Forelimb muscle (tissue), 1 donor: ENCODE measurements at places on chromosomes 3 and 15.

- no peak for DNase-seq
These were observed 66.1 kb downstream of the EPHA3 start for GRCh38 chr3:89173546-89173945.

GRCh38 chr3:129106320-129106719 is 15.3 kb downstream of the RAB43 start:
- DNase-seq, result no peak

GRCh38 chr3:157305392-157305791 is 131.3 kb upstream of the PTX3 start:
- no peak for DNase-seq

DNA sequence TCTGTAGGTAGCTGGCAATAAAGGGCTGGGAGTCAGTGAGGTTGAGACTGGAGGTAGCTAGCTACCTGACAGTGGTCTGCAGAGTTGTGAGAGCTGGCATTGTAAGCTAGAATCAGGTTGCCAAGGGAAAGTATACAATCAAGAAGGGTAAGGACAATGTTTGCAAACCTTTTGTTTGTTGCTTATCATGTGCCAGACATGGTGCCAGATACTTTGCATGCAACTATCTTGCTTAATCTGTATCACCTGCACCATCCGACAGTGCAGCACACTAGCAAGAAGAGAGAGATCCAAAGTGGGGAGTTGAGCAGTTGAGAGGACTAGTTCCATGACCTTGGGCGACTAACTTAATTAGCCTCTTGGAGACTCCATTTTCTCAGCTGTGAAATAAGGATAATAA is 236.4 kb downstream of the PDCD6IP start:
- DNase-seq, result no peak

DNA sequence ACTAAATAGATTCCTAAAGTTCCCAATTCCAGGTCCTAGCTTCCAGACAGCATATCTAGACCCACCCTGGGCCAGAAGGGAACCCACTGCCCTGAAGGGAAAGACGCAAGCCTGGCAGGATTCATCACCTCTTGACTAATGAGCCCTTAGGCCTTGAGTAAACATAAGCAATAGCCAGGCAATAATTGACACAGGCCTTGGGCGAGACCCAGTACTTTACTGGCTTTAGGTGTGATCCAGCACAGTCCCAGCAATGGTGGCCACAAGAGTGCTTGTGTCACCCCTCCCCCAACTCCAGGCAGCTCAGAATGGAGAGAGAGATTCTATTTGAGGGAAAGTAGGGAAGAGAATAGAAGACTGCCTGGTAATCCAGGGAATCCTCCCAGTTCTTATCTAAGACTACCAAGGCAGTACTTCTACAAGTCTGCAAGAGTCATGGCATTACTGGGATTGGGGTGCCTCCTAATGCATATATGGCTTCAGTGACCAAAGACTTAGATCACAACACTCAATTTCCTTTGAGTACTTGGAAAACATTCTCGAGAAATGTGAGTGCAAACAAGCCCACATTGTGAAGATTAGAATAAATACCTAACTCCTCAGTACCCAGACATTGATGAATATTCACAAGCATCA is 30.4 kb upstream of the WWTR1 start:
- DNase-seq, result no peak

GRCh38 chr15:41017066-41017735 is 63.9 kb downstream of the CHAC1 start:
- DNase-seq, result no peak

DNA sequence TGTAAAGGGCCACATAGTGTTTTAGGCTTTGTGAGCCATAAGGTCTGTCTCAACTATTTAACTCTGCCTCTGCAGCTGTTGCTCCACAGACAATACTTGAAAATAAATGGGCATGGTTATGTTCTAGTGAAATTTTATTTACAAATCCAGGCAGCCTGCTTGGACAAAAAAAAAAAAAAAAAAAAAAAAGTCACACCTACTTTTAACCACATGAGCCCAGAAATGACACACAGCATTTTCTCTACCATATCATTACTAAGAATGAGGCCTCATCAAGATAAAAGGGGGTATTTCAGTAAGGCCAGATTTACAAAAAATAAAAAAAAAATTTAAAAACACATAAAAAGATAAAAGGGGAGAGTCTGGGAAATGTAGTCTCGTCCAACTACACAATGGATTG is 1.7 kb upstream of the NGLY1 start:
- DNase-seq, result no peak

GRCh38 chr3:68271145-68271544 is 616.7 kb upstream of the SUCLG2 start:
- DNase-seq, result no peak

- DNase-seq, result no peak
These were observed 82.0 kb downstream of the HHLA2 start for GRCh38 chr3:108378153-108378951.

GRCh38 chr15:34582461-34583371 is 735 bp downstream of the GOLGA8B start:
- no peak for DNase-seq

- DNase-seq, result no peak
These were observed 11.9 kb downstream of the SMAD6 start for GRCh38 chr15:66713843-66714508.
